Karpas-422 (cell line): ENCODE measurements at places on chromosomes 4 and X.

DNA sequence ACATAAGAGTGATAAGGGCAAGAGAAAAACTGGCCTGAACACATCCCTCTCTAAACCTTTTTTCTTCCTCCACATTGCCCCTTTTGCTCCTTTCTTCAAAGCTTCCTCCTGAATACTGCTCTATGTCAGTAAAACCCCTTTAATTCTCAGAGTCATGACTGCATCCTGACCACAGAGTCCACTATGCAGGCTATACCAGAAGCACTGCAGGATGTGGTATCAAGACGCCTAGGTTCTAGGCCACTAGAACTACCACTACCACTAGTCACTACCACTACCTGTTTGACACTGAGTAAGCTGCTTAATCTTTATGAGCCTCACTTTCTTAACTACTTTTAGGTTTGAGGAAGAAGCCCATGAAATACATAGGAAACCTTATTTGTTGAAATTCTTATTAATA is 38.7 kb downstream of the ARHGEF9 start:
- no peak for DNase-seq

DNA sequence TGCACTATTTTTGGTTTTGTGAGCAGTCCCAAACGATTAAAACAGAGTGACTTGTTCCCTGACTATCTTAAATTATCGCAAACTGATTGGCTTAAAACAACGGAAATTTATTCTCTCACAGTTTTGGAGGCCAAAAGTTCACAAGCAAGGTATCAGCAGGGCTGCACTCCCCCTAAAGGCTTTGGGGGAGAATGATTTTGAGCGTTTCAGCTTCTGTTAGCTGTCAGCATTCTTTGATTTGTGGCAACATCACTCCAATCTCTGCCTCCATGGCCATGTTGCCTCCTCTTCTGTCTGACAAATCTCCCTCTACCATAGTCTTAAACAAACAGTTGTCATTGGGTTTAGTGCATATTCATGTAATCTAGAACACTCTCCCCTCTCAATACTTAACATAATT is 459.6 kb upstream of the ATOH1 start:
- no peak for DNase-seq

GRCh38 chr4:8045909-8046308 is 106.2 kb upstream of the AFAP1 start:
- DNase-seq: no peak

- DNase-seq: no peak
Observed at GRCh38 chr4:158998624-158999023, 104.3 kb upstream of the RAPGEF2 start.

- no peak for DNase-seq
Observed at GRCh38 chr4:3629665-3630064, 97.4 kb upstream of the LRPAP1 start.

GRCh38 chrX:1502853-1503252 is 34.1 kb downstream of the P2RY8 start:
- DNase-seq: peak; percentile 67

DNA sequence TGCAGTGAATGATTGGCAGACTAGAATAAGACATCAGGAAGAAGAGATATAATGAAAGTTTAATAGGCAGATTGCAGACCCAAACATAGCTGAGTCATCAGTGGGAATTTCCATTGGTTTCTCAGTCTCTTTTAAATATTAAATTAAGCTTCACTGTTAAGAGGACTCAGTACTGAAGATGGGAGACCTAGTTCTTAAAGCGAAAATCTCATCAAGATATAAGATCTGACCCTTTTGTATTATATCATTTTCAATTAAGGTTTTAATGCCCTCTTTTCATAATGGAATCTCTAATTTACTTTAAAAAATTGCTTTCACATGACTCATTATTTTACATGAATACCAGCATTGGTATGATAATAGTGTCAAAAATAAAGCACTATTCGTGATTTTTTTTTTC is 168.9 kb upstream of the ATOH1 start:
- DNase-seq: no peak

- DNase-seq: no peak
Observed at GRCh38 chr4:185109736-185110135, 33.3 kb upstream of the SLC25A4 start.

- peak; percentile 55 for DNase-seq
Observed at GRCh38 chrX:39196192-39197102, 395.2 kb downstream of the MID1IP1 start.

DNA sequence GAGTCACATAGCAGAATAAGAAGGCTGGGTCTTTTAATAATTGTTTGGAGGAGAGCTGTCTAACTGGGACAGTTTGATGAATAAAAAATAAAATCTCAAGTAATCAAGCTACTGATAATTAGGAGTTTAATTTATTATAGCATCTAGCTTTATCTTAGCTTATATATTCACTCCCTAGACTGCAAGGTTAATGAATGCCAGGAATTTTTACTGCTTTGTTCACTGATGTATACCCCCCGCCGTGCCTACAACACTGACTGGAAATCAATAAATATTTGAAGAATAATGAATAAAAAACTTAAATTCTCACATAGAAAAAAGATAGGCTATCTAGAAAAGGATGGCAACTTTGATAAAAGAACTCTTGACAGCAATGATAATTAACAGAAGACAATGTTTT is 59.7 kb downstream of the IQCM start:
- no peak for DNase-seq

DNA sequence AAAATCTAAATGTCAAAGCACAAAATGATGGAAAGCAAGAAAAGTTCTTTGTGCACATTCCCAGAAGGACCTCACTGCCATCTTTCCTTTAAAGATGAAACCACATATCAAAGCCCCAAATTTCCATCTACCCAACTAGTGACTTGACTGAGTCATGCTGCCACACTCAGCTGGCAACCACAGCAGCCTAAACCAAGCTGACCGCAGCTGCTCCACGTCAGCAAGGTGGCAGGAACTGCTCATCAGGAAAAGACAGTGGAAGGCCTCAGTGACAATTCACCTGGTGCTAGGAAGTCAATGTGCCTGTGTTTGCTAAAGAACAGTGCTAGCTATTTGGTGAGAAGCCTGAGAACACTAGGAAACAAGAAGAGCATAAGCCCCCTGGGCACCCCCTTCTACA is 26.1 kb downstream of the ACOX3 start:
- DNase-seq: no peak

- no peak for DNase-seq
Observed at GRCh38 chrX:34659575-34659974, 2.5 kb upstream of the TMEM47 start.

DNA sequence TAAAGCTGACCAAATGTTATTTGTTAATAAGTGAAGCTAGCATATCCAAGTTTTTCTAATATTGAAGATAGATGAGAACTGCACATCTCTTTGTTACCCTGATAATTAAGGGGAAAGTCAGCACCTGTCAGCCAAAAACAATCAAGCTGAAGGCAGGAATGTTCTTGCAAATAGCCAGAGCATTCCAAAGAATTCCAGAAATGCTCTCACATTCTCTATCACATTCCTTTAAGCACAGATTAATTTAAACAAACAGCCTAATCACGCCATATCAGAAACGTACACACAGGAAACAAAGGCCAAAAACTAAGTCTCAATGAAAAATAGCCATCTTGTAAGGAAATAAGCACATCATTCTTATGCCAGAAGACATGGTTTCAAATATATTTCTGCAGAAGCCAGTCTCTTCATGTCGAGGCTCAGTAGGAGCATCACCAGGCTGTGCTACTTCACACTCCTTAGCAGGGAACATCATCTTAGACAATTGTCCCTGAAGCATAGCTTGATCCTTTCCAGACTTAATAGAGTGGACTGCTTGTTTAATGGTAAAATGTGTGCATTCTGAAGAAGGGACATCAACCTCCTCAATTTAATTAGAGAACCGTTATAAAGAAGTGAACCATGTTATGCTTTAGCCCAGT is 252.9 kb upstream of the TTC29 start:
- no peak for DNase-seq

DNA sequence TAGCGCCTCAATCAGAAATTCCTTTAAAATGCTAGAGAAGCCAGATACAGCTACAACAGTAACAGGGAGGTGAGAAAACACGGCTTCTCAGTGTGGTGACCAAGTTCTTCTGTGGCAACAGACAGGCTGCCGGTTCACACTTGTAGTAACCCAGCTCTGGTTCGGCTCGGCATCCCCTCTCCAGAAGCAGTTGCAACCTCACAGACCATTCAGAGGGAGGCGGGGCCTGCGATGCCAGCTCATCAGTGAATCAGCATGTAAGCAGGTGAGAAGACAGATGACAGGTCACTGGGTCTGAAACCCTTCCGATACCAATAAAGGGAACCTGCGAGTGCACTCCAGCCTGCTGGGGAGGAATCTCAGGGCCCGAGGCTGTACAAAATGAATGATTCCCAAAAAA is 251.0 kb downstream of the KCNIP4 start:
- DNase-seq: no peak

GRCh38 chr4:42914937-42915336 is 22.4 kb downstream of the GRXCR1 start:
- no peak for DNase-seq

DNA sequence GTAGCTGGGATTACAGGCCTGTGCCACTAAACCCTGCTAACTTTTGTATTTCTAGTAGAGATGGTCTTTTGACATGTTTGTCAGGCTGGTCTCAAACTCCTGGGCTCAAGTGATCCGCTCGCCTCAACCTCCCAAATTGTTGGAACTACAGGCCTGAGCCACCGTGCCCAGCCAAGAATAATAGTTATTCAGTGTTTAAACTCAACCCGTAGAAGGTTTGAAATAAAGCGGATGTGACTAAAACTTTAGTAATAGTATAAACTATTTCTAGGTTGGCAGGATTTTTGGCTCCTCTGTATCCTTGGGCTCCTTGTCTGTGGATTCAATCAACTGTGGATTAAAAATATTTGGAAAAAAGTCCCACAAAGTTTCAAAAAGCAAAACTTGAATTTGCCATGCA is 37.8 kb downstream of the PCDH10 start:
- DNase-seq: no peak

DNA sequence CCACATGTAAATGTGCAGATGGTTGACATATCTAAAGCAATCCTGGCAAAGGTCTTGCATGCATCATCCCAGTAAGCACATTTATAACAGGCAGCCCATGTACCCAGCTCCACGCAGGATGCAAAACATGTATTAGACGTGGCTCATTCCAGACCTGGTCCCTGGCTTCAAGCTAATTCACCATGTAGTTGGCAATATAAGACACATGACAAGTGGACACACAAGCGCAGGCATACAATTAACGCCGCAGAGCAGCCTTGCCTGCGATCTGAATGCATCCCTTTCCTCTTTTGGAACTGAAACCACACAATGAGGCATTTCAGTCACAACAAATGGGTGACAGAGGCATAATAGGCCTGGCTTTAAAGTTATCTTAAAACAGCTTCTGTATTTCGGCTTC is 114.5 kb upstream of the TRIM2 start:
- DNase-seq: no peak

- DNase-seq: no peak
Observed at GRCh38 chr4:185722029-185722316, 90.0 kb downstream of the SORBS2 start.

- peak; percentile 42 for DNase-seq
Observed at GRCh38 chr4:17385403-17385802, 126.5 kb downstream of the QDPR start.

DNA sequence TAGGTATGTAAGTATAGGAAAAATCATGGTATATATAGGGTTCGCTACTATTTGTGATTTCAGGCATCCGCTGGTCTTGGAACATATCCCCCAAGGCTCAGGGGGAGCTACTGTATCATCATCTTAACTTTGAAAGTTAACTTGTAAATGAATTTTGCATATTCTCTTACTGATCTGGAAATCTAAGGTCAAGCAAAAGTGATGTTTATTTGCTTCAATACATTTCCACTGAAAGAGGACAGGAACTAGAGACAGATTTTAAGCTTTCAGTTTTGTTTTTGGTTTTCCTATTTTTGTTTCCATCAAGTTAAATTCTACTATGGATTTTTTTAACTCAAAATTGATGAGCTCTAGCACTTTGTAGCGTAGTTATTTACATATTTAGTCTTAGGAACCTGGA is 56.2 kb downstream of the NAF1 start:
- no peak for DNase-seq

GRCh38 chr4:55398461-55398860 is 2.7 kb downstream of the TMEM165 start:
- DNase-seq: no peak

DNA sequence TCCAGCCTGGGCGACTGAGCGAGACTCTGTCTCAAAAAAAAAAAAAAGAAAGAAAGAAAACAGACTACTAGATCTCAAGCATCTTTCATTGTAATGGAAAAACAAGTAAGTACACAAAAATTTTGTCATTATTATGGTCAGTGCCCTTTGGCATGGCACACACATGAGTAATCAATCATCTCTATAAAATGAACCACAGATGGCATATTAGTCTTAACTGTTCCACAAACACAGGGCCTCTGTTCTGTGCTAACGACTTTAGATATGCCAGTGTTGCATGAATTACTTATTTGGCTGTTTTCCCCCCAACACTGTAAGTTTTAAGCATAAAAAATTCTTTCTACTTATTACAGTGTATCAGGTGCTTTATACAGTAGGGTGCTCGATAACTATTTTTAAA is 90.4 kb downstream of the COX7B2 start:
- DNase-seq: no peak

GRCh38 chr4:184424993-184425758 is 49.2 kb downstream of the IRF2 start:
- no peak for DNase-seq

- DNase-seq: peak; percentile 81
Observed at GRCh38 chrX:3962511-3963311, 249.3 kb upstream of the PRKX start.

DNA sequence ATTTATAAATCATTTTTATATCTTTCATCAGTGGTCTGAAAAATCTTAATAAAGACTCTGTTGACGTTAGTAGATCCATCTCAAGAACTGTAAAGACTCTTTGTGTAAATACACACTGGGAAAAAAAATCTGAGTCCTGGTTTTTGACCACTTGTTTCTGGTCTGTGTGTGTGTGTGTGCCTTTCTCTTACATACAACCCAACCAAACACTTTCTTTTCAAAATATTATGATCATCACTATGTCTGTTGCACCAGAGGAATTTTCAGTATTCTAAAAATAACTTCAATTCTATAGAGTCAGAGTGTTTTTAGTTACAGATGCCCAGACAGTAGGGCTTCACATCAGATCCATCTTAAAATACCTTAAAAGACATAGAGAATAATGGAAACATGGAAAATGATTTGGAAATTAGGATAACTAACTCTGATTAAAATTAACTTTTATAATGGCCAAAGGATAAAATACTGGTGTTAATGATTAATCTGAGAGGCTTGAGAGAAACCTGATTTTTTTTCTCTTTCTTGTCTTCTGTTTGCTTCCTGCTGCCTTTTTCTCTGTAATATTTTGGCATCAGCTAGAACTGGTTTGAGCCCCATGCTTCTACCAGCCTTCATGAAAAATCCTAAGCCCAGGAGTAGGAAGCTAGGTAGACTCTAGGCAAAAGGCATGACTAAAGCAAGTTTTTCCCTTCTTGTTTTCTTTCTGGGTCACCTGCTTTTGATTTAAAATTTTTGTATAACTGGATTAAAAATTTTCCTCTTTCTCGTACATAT is 99.7 kb downstream of the ATXN3L start:
- peak; percentile 33 for DNase-seq

GRCh38 chrX:73821921-73822559 is 259.0 kb downstream of the CHIC1 start:
- DNase-seq: peak; percentile 19

GRCh38 chr4:10159671-10160070 is 43.1 kb upstream of the WDR1 start:
- DNase-seq: no peak
